Activated gamma-delta T cell treated with anti-CD3 and anti-CD28 coated beads, Interleukin-2, amount 50 U/mL, for 16 hours (primary cell): ENCODE measurements at places on chromosomes 7 and 10.

GRCh38 chr7:18119985-18120384 is 92.3 kb upstream of the PRPS1L1 start:
- DNase-seq: no peak

GRCh38 chr10:89236226-89236797 is 15.3 kb downstream of the LIPA start:
- DNase-seq: no peak

DNA sequence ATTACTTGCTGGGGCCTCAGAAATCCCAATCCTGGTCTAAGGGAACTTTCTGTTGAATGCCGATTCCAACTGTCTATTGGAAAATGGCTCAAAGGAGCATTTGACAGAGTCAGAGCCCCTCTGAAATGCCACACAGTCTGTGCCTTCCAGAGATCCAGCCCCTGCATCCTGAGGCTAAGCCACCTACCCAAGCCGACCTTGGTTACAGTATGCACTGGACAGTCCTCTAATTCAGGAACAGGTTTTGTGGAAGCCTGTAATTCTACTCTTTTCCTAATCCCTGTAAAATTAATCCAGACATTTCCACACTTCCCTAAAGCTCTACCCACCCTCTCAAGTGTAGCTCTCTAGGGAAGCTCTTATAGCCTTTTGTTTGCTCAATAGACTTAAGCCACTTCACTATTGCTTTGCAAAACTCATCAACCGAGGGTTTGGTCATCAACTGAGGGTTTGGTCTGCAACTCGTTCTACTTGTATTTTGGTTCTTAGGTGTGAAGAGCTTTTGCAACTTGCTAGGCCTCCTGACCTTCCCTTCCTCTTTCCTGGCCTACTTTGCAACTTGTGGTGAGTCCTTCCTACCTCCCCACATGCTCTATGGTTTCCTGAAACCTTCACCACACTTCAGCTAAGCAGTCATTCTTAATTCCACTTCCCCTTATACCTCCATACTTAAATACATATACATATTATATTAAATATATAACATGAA is 364.8 kb downstream of the SFMBT2 start:
- peak; percentile 31 for DNase-seq

- no peak for DNase-seq
These were observed 56.7 kb upstream of the TFEC start for GRCh38 chr7:116087291-116087690.

- no peak for DNase-seq
These were observed 80.0 kb upstream of the FAM180A start for GRCh38 chr7:135828604-135829003.

GRCh38 chr7:4070214-4070613 is 611.9 kb upstream of the FOXK1 start:
- no peak for DNase-seq
